ENCODE measurements at places on chromosomes 13 and 19.

DNA sequence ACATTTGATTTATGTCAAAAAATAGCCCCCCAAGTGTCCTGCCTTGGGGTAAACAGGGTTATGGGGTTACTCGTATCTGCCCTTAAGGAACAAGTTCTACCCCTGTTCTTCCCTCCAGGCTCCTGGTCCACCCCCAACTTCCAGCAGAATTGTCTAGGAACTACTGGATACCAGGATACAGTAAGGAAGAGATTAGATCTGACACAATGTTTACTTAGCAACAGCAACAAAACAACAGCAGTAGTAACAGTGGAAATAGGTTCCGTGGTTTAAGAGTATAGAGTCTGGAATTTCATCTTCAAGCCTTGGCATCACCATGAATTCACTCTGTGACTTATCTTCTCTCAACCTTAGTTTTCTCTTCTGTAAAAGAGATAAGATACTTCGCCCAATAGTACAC lies 1.7 kb upstream of the FAM98C start:
- no peak for DNase-seq

GRCh38 chr19:1651568-1652291 lies 685 bp downstream of the TCF3 start:
- peak; percentile 69 for DNase-seq

GRCh38 chr19:41853344-41853743 lies 6.7 kb upstream of the RPS19 start:
- DNase-seq, result no peak

GRCh38 chr13:83929157-83929556 lies 46.9 kb upstream of the SLITRK1 start:
- DNase-seq, result no peak

GRCh38 chr13:40910324-40911050 lies 108.6 kb downstream of the ELF1 start:
- DNase-seq, result no peak

GRCh38 chr19:38412491-38412890 lies 9.6 kb downstream of the FAM98C start:
- no peak for DNase-seq

DNA sequence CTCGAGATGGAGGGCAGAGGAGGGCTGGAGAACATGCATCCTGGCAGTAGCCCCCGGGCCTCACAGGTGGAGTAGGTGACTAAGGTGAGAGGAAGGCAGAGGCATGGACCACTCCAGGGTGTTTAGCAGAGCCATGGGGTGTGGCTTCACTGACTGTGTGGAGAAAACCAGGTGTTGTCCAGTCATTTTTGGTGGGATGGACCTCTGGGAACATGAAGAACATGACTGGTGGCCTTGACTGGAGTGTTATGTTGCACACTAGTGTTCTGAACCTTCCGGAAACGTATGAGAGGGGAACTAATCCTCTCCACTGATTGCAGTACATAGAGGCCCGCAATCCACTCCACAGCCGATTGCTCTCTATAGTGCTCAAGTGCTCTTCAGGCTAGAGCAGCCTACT lies 16.9 kb downstream of the MED26 start:
- DNase-seq, result no peak

- no peak for DNase-seq
Observed at GRCh38 chr13:76148926-76149325, 512.8 kb downstream of the LMO7 start.

DNA sequence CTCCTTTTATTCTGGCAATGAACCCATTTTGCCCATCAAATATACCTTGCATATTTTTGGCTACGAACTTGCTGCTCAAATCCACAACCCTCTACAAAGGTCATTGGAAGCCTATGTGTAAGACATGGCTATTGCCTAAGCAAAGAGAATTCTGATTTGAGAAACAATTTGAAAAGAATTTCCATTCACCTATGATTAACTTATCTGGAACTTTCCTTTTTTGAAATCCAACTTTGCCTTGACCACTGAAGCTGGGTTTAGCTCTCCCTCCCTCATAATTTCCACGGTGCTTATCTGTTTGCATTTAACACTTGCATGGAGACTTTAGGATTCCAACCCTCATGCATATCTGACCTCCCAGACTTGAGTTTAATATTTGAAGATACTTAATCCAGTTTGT lies 1514.7 kb upstream of the SLC10A2 start:
- DNase-seq, result no peak

DNA sequence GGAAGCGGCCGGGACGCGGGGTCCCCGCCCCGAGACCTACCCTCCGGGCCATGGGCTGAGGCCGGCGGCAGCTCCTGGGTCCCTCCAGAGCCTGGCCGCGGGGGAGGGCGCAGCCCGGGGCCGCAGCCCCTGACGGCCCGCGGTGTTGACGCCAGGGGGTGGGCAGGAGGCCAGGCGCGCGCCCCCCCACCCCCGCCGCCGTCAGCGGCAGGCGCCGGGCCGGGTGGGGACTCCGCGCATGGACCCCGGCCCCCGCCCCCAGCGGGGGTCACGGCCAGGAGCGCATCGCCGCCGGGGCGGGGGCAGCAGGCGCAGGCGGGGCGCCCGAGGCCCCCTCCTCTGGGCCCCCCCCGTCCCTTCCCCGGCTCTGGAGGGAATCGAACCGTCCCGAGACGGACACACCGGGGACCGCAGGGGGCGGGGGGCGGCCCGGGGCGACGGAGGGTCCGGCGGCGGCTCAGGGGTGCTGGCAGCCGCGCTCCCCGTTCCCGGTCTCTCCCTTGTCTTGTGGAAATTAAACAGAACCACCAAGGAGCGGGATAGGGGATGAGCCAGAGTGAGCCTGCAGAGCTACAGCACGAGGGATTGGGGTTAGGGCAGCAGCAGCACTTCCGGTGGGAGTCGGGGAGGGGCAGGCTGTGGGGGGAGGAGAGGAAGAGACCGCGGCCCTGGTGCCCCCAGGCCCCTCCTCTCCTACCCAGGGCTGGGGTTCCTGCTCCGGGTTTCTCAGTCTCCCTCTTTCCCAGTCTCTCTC lies at the start of gene MEIS3:
MEIS3 (minus strand) TSS at position 498 of the 754 bp plus-strand sequence; CDS start at position 52, 446 bp downstream.
- no peak for DNase-seq

- DNase-seq, result no peak
Observed at GRCh38 chr19:17469092-17469480, 1.2 kb upstream of the SLC27A1 start.

DNA sequence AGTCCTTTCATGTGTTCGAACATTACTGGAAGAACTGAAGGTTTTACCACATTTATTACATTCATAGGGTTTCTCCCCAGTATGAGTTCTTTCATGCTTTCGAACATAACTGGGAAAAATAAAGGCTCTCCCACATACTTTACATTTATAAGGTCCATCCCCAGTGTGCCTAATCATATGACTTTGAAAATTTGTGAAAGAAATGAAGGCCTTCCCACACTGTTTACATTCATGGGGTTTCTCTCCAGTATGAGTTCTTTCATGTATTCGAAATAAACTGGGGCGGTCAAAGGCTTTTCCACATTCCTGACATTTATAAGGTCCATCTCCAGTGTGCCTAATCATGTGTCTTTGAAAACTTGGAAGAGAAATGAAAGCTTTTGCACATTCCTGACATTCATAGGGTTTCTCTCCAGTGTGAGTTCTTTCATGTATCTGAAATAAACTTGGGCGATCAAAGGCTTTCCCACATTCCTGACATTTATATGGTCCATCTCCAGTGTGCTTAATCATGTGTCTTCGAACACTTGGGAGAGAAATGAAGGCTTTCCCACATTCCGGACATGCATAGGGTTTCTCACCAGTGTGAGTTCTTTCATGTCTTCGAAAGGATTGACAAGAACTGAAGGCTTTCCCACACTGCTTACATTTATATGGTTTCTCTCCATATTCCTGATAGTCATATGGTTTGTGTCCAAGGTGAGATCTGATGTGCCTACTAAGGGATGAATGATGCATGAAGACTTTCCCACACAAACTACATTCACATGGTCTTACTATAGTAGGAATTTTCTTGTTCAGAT lies 24.0 kb downstream of the ZNF564 start:
- DNase-seq, result no peak

DNA sequence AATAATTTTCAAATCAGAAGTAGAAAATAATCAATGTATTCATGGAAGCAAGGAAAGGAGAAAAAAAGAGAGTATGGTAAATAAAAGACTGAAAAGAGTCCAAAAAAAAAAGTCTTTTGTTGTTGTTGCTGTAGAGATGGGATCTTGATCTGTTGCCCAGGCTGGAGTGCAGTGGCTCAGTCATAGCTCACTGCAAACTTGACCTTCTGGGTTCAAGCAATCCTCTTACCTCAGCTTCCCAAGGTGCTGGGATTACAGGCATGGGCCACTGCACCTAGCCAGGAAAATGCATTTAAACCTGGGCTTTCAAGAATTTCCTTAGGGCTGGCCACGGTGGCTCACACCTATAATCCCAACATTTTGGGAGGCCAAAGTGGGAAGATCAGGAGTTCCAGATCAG lies 7.0 kb upstream of the MAP3K10 start:
- DNase-seq, result no peak

- DNase-seq, result no peak
Observed at GRCh38 chr19:45729800-45730290, 851 bp downstream of the FBXO46 start.
